ENCODE measurements at places on chromosomes 5 and 9. TPM values are rescaled to one million over a fixed set of nuclear protein-coding genes. Genes with fewer than 3 reads are reported as not detected.

DNA sequence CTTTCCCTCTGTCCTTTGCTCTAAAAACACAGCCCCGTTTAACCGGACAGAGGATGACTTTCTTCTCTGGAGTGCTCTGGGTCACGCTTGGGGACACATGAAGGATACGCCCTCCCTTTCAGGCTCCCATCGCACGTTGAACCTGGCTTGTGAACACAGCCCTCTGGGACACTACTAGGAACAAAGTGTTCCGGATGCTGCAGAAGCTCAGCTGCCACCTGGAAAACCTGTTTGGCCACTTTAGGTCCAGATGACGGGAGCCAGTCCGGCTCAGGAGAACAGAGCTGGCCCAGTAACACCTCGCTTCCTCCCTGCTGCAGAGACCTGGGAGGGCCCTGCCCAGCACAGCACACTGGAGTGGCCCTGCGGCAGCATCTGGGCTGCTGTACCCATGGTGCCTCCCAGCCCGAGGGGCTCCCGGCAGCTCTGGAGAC lies 60.1 kb downstream of the GADD45G start:
- H3K27ac ChIP-seq = peak overlapping the region; percentile 71
- no peaks in the 10 kb centered on the region for H3K36me3 ChIP-seq
- DNase-seq = no peak
- H3K4me1 ChIP-seq = peaks cover 23% of the 10 kb centered on the region
- H3K27me3 ChIP-seq = no peaks in the 10 kb centered on the region

DNA sequence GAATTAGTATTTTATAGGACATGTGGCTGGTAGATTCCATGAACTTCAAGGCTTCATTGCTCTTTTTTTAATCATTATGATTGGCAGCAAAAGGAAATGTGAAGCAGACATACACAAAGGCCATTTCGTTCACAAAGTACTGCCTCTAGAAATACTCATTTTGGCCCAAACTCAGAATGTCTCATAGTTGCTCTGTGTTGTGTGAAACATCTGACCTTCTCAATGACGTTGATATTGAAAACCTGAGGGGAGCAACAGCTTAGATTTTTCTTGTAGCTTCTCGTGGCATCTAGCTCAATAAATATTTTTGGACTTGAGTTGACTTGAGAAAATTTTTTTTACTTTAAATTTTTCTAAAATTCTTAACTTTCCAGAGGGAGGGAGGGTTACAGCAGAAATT lies 12.4 kb downstream of the KCNV2 start:
- H3K4me3 ChIP-seq = no peak overlapping the region
- DNase-seq = no peak
- no peaks in the 10 kb centered on the region for H3K27me3 ChIP-seq
- H3K36me3 ChIP-seq = no peaks in the 10 kb centered on the region
- no peaks in the 10 kb centered on the region for H3K4me1 ChIP-seq

Gene RFX3
- total RNA-seq = 6.5 TPM

DNA sequence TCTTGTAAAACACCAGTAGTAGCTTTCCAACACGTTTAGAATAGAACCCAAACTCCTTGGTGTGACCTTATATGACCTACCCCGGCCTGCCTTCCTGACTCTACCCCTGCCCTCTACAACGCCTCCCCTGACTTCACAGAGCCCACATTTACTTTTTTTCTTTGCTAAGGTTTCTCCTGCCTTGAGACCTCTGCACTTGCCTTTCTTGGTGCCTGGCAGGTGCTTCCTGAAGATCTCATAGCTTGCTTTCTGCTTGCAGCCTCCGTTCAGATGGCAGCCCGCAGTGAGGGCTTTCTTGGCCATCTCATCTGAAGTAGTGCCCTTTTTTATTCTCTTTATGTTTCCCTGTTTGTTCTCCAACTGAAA lies 24.3 kb downstream of the NUP214 start:
- H3K36me3 ChIP-seq = peaks cover 10% of the 10 kb centered on the region
- no peaks in the 10 kb centered on the region for H3K27me3 ChIP-seq
- no peak overlapping the region for H3K4me3 ChIP-seq
- no peaks in the 10 kb centered on the region for H3K4me1 ChIP-seq
- DNase-seq = no peak

- H3K4me3 ChIP-seq = peak overlapping the region; percentile 81
- H3K27me3 ChIP-seq = no peaks in the 10 kb centered on the region
- H3K4me1 ChIP-seq = peaks cover 81% of the 10 kb centered on the region
- no peak for DNase-seq
- peak overlapping the region; percentile 97 for H3K27ac ChIP-seq
- no peaks in the 10 kb centered on the region for H3K36me3 ChIP-seq
Observed at GRCh38 chr9:91421128-91421765, 2.4 kb downstream of the NFIL3 start.

Gene HTR4
- total RNA-seq = not detected

Gene TMOD1
- 0.15 TPM for total RNA-seq

All from esophagus squamous epithelium (tissue), 5 donors.